Endodermal cell (in vitro differentiated cells): ENCODE measurements at places on chromosomes 4 and X. TPM values are rescaled to one million over a fixed set of nuclear protein-coding genes. Genes with fewer than 3 reads are reported as not detected.

The ADRA2C gene
- 15.3 to 35.8 TPM (median 17.3 TPM) in 3 replicates for total RNA-seq

The ATOH1 gene
- total RNA-seq: 1.5 and 1.6 TPM in 2 replicates

The SMR3A gene
- total RNA-seq: not detected in 2 replicates

The CHIC1 gene
- total RNA-seq: 6.1 and 6.3 TPM in 2 replicates

The MAGEA11 gene
- total RNA-seq: not detected in 2 replicates

The TRPC5OS gene
- total RNA-seq: not detected in 2 replicates

The MAOA gene
- 3.5 and 4.7 TPM in 2 replicates for total RNA-seq

The TCEAL5 gene
- 4.2 to 8.4 TPM (median 4.4 TPM) in 3 replicates for total RNA-seq

The MRFAP1L1 gene
- 26.4 to 50.2 TPM (median 48.3 TPM) in 3 replicates for total RNA-seq

The MAGED1 gene
- total RNA-seq: 403 to 441 TPM (median 419 TPM) in 3 replicates

The NAA11 gene
- not detected in 2 replicates for total RNA-seq

GRCh38 chrX:13647709-13648212 is 5.2 kb upstream of the TCEANC start:
- H3K36me3 ChIP-seq: no peaks in the 10 kb centered on the region
- DNase-seq: no peak
- H3K4me1 ChIP-seq: no peaks in the 10 kb centered on the region
- H3K27ac ChIP-seq: no peak overlapping the region

DNA sequence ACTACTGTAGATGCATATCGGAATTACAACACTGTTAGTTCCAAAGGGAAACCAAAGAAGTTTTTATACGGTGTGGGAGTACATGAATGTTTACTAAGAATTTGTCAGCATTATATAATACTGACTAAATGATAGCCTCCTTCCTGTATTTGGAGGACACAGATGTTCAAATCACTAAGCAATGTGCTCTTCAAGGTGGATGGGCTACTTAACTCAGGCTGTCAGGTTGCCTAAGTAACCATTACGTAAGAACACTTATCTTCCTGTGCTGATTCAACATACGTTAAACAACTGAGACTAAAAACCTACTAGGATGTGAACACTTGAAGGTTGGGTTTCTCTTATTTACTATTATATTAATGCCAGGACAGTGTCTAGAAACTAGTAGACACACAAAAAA is 81.9 kb upstream of the HPGD start:
- DNase-seq: no peak
- no peaks in the 10 kb centered on the region for H3K36me3 ChIP-seq

- no peaks in the 10 kb centered on the region for H3K27me3 ChIP-seq
- no peak overlapping the region for H3K27ac ChIP-seq
- no peak overlapping the region for H3K4me3 ChIP-seq
- peaks cover 4% of the 10 kb centered on the region for H3K4me1 ChIP-seq
- no peaks in the 10 kb centered on the region for H3K36me3 ChIP-seq
- DNase-seq: no peak
These were observed 226.7 kb upstream of the SFRP2 start for GRCh38 chr4:154015578-154015977.

- no peaks in the 10 kb centered on the region for H3K4me1 ChIP-seq
- DNase-seq: no peak
- H3K27me3 ChIP-seq: no peaks in the 10 kb centered on the region
- H3K27ac ChIP-seq: no peak overlapping the region
These were observed 398.7 kb upstream of the PPP1R2C start for GRCh38 chrX:43176686-43177085.

- H3K4me3 ChIP-seq: no peak overlapping the region
- no peaks in the 10 kb centered on the region for H3K36me3 ChIP-seq
- no peaks in the 10 kb centered on the region for H3K4me1 ChIP-seq
- no peak overlapping the region for H3K27ac ChIP-seq
- no peaks in the 10 kb centered on the region for H3K27me3 ChIP-seq
These were observed 24.4 kb upstream of the LHFPL1 start for GRCh38 chrX:112704187-112704586.

DNA sequence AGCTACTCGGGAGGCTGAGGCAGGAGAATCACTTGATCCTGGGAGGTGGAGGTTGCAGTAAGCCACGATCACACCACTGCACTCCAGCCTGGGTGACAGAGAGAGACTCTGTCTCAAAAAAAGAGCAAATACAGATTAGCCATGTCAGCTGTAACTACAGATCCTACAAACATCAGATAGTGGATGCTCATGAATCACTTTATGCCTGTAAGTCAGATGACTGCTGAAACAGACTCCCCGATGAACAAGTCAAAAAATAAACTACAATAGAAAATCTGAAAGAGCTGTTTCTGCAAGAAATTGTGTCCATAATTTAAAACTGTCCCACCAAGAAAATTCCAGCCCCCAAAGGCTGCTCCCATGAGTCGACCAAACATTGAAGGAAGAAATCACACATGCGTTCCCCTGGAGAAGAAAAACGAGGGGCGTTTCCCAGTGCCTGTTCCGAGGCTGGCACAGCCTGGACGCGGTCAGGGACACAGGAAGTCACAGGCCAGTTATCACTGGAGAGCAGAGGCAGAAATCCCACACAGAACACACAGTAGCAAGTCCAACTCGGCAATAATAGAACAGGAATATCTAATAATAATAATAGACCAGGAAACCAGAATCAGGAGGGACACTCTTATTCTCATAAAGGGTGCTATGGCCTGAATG is 30.0 kb upstream of the GTPBP6 start:
- peak overlapping the region; percentile 63 for H3K27ac ChIP-seq
- no peak for DNase-seq
- H3K27me3 ChIP-seq: no peaks in the 10 kb centered on the region
- no peaks in the 10 kb centered on the region for H3K4me1 ChIP-seq
- no peak overlapping the region for H3K4me3 ChIP-seq

- H3K27ac ChIP-seq: no peak overlapping the region
- no peak for DNase-seq
- peaks cover 3% of the 10 kb centered on the region for H3K4me1 ChIP-seq
- no peak overlapping the region for H3K4me3 ChIP-seq
- H3K27me3 ChIP-seq: no peaks in the 10 kb centered on the region
These were observed 80.0 kb downstream of the UGT2B28 start for GRCh38 chr4:69360271-69360670.

GRCh38 chr4:42673082-42673425 is 16.1 kb upstream of the ATP8A1 start:
- no peaks in the 10 kb centered on the region for H3K36me3 ChIP-seq
- DNase-seq: no peak
- no peaks in the 10 kb centered on the region for H3K4me1 ChIP-seq
- H3K27ac ChIP-seq: no peak overlapping the region

GRCh38 chr4:8698341-8699062 is 105.9 kb downstream of the CPZ start:
- no peaks in the 10 kb centered on the region for H3K36me3 ChIP-seq
- no peaks in the 10 kb centered on the region for H3K27me3 ChIP-seq
- no peaks in the 10 kb centered on the region for H3K4me1 ChIP-seq
- no peak overlapping the region for H3K4me3 ChIP-seq
- peak; percentile 26 for DNase-seq
- H3K27ac ChIP-seq: no peak overlapping the region

DNA sequence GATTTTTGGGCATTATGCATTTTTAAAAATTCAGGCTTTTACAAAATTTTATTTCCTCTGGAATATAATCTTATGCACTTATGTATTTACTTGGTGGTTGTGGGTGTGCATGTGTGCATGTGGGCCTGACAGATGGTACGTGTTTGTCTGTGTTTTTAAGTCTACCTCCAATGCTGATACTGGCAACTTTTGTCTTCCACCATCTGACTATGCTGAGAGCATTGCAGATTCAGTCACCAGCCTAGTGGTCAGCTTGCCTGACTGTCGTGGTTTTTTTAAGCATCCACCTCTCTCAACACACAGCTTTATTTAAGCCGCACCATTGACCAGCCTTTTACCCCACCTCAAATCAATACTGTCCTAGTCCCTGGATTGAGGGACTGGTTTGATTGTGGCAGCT is 37.1 kb downstream of the FSTL5 start:
- H3K27ac ChIP-seq: no peak overlapping the region
- no peaks in the 10 kb centered on the region for H3K36me3 ChIP-seq
- no peaks in the 10 kb centered on the region for H3K27me3 ChIP-seq
- no peaks in the 10 kb centered on the region for H3K4me1 ChIP-seq

DNA sequence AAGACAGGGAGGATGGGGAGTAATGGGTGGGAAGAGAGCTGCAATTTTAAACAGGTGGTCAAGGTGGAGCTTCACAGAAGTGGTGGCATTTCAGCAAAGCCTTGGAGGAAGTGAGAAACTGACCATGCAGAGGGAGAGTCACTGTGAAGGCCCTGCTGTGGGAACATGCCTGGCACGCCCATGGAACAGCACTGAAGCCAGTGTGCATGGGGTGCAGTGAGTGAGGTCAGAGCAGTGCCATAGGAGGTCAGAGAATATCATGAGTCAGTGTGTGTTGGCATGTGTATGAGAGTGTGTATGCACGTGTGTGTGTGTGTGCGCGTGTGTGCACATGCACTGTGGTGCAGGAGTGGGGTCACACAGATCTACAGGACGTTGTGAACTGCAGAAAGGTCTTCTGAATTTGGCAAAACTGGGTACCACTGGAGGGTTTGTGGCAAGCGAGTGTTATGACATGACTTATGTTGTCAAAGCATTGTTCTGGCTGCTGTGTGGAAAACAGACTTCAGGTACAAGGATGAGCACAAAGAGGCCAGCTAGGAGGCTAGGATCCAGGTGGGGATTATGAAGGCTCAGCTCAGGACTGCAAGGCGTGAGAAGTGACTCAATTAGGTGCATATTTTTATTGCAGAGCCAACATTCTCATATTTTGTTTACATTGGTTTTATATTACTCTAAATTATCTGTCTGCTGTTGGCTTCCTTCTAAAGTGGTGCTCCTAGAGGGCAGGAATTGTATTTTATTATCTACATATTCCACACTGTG is 34.0 kb downstream of the ZNF827 start:
- H3K4me3 ChIP-seq: no peak overlapping the region
- H3K36me3 ChIP-seq: peaks cover 30% of the 10 kb centered on the region
- H3K4me1 ChIP-seq: peaks cover 20% of the 10 kb centered on the region
- no peak overlapping the region for H3K27ac ChIP-seq

DNA sequence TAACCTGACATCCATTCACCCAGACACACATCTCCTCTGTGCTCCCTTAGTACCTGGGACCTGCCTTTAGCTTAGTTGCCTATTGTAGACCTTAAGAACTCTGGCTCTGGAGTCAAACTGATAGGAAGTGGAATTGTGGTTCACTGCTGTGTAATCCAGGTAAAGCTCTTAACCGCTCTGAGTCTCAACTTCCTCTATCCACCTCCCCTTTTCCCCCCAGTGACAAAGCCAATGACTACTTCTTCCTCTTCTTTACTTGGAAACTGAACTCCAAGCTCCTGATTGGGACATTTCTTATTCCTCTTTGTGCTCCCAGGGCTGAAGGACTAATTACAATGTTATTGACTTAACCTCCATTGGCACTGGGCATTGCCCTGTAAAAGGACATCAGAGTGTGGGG is 94.1 kb downstream of the DRD5 start:
- H3K4me3 ChIP-seq: no peak overlapping the region
- H3K27ac ChIP-seq: no peak overlapping the region
- no peak for DNase-seq
- no peaks in the 10 kb centered on the region for H3K4me1 ChIP-seq

- DNase-seq: no peak
- no peak overlapping the region for H3K27ac ChIP-seq
These were observed 28.6 kb downstream of the SULT1B1 start for GRCh38 chr4:69731847-69732246.

- no peak overlapping the region for H3K27ac ChIP-seq
- peak; percentile 85 for DNase-seq
- no peak overlapping the region for H3K4me3 ChIP-seq
- H3K4me1 ChIP-seq: no peaks in the 10 kb centered on the region
These were observed 294.1 kb upstream of the SFRP2 start for GRCh38 chr4:154082760-154083535.

GRCh38 chr4:54840992-54841768 is 183.4 kb downstream of the KIT start:
- no peak for DNase-seq
- H3K4me3 ChIP-seq: no peak overlapping the region

- H3K4me3 ChIP-seq: no peak overlapping the region
- H3K4me1 ChIP-seq: no peaks in the 10 kb centered on the region
- H3K36me3 ChIP-seq: no peaks in the 10 kb centered on the region
- no peak for DNase-seq
- H3K27me3 ChIP-seq: no peaks in the 10 kb centered on the region
These were observed 218.2 kb upstream of the PSAPL1 start for GRCh38 chr4:7652906-7653305.

GRCh38 chr4:94351319-94351718 is 8.7 kb upstream of the HPGDS start:
- H3K27me3 ChIP-seq: no peaks in the 10 kb centered on the region
- H3K36me3 ChIP-seq: no peaks in the 10 kb centered on the region
- H3K27ac ChIP-seq: no peak overlapping the region
- peaks cover 5% of the 10 kb centered on the region for H3K4me1 ChIP-seq
- H3K4me3 ChIP-seq: no peak overlapping the region

- H3K36me3 ChIP-seq: no peaks in the 10 kb centered on the region
- H3K4me1 ChIP-seq: no peaks in the 10 kb centered on the region
- no peak overlapping the region for H3K4me3 ChIP-seq
- DNase-seq: no peak
- no peak overlapping the region for H3K27ac ChIP-seq
These were observed 146.4 kb upstream of the DCAF8L1 start for GRCh38 chrX:28127662-28128061.

GRCh38 chr4:147734496-147734895 is 2.6 kb downstream of the ARHGAP10 start:
- H3K4me3 ChIP-seq: no peak overlapping the region
- DNase-seq: no peak
- peaks cover 6% of the 10 kb centered on the region for H3K4me1 ChIP-seq
- H3K27ac ChIP-seq: no peak overlapping the region
- no peaks in the 10 kb centered on the region for H3K36me3 ChIP-seq

- no peaks in the 10 kb centered on the region for H3K36me3 ChIP-seq
- H3K27me3 ChIP-seq: peaks cover 10% of the 10 kb centered on the region
- H3K4me3 ChIP-seq: no peak overlapping the region
- DNase-seq: no peak
- no peaks in the 10 kb centered on the region for H3K4me1 ChIP-seq
- H3K27ac ChIP-seq: no peak overlapping the region
These were observed 15.8 kb downstream of the C4orf50 start for GRCh38 chr4:6002492-6002833.

- no peaks in the 10 kb centered on the region for H3K4me1 ChIP-seq
- no peak for DNase-seq
- H3K4me3 ChIP-seq: no peak overlapping the region
- H3K27ac ChIP-seq: no peak overlapping the region
These were observed 208.6 kb upstream of the TECRL start for GRCh38 chr4:64617800-64618199.

DNA sequence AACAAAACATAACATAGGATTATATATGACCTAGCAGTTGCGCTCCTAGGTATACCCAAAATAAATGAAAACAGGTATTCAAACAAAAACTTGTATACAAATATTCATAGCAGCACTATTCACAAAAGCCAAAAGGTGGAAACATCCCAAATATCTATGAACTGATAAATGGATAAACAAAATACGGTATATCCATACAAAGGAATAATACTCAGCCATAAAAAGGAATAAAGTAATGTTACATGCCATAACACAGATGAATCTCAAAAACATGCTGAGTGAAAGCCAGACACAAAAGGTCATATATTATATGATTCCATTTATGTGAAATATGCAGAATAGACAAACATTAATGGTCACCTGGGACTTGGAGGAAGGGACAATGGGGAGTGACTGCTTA is 5.2 kb downstream of the WNK3 start:
- no peak overlapping the region for H3K27ac ChIP-seq
- DNase-seq: no peak
- no peaks in the 10 kb centered on the region for H3K27me3 ChIP-seq
- H3K36me3 ChIP-seq: peaks cover 3% of the 10 kb centered on the region
- no peaks in the 10 kb centered on the region for H3K4me1 ChIP-seq
- H3K4me3 ChIP-seq: no peak overlapping the region
